ENCODE measurements at places on chromosomes 4 and X. TPM values are rescaled to one million over a fixed set of nuclear protein-coding genes. Genes with fewer than 3 reads are reported as not detected.

Gene OFD1
- total RNA-seq: 20.3 TPM

Gene VCX
- not detected for total RNA-seq

Gene CFI
- 201 TPM for total RNA-seq

Gene CLDN22
- total RNA-seq: under 0.01 TPM

GRCh38 chr4:117641519-117641918, 392.8 kb upstream of the NDST3 start:
- DNase-seq: no peak

- peak; percentile 48 for DNase-seq
These were observed 29.3 kb downstream of the CLCN3 start for GRCh38 chr4:169649545-169650226.

Gene BBS7
- total RNA-seq: 24.3 TPM

Gene MTMR8
- 0.27 TPM for total RNA-seq

Gene SOD3
- 65.3 TPM for total RNA-seq

DNA sequence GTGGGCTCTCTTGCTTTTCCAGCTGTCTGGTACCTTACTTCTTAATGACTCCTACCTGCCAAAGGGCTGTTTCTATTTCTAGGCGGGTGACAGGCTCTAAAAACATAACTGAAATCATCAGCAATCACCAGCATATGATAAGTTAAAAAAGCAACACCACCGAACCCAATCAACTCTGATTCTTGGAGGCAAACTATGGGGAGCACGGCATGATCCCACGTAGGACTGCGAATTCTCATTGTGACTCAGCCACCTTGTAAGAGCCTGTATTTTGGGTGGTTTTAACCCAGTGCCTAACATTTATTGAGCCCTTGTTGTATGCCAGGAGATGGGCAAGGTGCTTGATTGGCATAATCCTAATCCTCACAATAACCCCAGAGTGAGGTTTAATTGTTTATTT, 156.8 kb downstream of the PACRGL start:
- DNase-seq: no peak

GRCh38 chrX:124862301-124862700, 457.4 kb upstream of the TEX13C start:
- no peak for DNase-seq

Gene CLNK
- not detected for total RNA-seq

DNA sequence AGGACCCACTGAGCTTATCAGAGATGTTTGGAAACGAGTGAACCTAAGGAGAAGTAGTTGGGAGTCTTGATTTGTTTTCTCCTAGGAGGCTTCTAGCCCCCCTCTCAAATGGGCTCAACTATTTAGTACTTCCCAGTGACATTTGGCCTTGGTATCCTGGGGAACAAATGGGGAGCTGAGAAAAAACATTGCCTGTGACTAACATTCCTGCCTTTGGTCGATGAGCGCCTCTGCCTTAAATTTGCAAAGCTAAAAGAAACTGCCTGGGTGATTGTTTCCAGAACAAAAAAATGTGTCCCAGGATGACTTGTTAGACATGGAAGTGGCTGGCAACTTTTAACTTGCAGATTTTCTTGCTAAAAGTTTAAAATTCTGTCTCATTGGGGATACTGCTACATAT, 58.8 kb upstream of the IGFBP7 start:
- DNase-seq: no peak

DNA sequence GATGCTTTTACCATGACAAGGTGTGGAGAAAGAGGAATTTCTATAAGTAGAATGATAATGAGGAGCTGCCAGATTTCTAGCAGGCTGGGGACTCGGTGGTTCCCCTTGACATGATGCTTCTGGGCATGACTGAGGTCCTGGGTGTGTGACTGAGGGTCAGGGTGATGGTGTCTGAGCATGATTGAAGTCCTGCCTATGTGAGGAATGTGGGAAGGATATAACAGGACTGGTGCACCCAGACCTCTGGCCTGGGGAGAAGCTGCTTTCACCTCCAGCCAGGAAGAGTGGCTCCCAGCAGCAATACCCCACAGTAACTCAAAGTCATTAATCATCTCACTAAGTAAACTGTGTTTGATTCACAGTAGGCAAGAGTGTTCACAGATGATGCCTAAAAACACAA, 17.4 kb downstream of the SORBS2 start:
- no peak for DNase-seq

DNA sequence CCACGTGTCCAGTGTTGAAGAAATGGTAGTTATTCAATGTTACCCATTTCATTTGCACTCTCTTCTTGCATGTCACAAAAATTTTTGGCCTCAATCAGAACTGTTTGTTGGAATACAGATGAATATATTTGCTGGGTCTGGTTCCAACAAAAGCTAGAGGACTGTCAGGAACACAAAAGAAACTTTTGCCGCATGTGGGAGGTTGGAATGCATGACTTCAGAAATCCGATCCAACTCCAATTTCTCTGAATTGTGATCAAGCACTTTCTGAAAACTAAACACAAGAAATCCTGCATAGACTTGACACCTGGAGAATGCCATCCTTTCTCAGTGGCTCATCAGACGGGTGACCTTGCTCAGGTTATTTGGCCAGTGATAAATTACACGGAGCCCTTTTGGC, 15.4 kb downstream of the SETD7 start:
- peak; percentile 59 for DNase-seq

Gene SPANXB1
- not detected for total RNA-seq

Gene FAM47E
- total RNA-seq: not detected

GRCh38 chr4:111268769-111269414, 646.0 kb upstream of the PITX2 start:
- DNase-seq: peak; percentile 73

GRCh38 chr4:122787940-122788339, 38.7 kb upstream of the FGF2 start:
- peak; percentile 74 for DNase-seq

DNA sequence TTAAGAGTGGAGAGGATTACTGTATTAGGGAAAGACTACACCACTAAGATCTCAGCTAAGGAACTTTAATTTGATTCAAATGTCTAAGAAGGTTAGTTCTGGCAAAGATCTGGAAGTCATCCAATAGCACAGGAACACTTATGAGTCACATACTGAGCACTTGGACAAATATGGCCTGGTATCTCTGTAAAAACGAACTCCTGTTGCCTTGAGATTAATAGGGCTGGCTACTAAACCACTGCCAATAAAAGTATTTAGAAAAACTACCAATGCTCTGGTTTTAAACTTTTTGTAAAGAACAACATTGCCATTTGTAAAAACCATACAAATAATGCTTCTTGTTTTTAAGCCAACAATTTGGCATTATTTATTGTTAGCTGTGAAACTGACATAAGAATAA, 70.5 kb downstream of the SEC24D start:
- peak; percentile 99 for DNase-seq

GRCh38 chrX:70262952-70263567, 3.1 kb upstream of the P2RY4 start:
- DNase-seq: peak; percentile 40

GRCh38 chr4:112130906-112131305, 14.3 kb upstream of the FAM241A start:
- DNase-seq: no peak

Gene GPR143
- not detected for total RNA-seq

- no peak for DNase-seq
These were observed 160.1 kb upstream of the NDST3 start for GRCh38 chr4:117874216-117874615.

GRCh38 chrX:6021316-6022091, 207.2 kb downstream of the NLGN4X start:
- DNase-seq: no peak

- DNase-seq: no peak
These were observed 70.0 kb upstream of the STS start for GRCh38 chrX:7077241-7078230.

Gene CXCL1
- 5.2 TPM for total RNA-seq

Gene PF4V1
- not detected for total RNA-seq

DNA sequence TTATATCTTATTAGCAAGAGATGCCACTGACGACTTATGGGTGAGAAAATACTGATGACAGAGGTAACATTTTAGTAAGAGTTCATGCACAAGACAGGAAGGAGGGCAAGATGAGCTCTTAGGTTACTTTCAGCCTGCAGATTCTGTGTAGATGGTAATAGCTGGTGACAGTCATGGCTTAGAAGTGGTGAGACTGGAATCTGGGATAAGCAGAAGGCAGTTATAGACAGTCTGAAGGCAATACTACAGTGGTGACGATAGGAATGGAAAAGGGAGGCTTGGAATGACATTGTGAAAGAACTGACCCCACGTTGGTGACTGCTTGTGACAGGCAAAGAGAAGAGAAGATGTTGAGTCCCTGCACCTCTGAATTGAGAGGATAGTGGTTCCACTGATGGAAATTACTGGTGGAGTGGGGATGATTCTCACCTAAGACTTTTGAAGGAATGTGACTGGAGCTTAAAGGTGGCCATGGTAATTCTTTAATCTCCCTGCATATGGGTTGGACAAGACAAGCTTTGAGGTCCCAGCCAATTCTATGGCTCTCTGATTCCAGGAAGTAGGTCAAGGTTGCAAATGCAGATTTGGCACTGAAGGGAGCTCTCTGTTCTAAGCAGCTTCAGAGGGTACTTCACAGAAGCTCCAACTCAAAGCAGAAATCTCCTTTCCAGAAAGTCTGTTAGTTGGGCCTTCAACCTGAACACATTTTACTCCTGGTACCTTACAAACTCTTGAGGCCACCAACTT, 99.7 kb downstream of the RASL11B start:
- DNase-seq: no peak

Gene HMGN5
- 2.0 TPM for total RNA-seq

GRCh38 chrX:39827951-39828350, 269.8 kb downstream of the BCOR start:
- DNase-seq: no peak

Gene UCHL1
- total RNA-seq: 2,143 TPM

Gene WNK3
- 10.5 TPM for total RNA-seq

GRCh38 chrX:8305350-8305749, 134.3 kb upstream of the VCX2 start:
- no peak for DNase-seq

- no peak for DNase-seq
These were observed 75.6 kb downstream of the AFAP1 start for GRCh38 chr4:7863911-7864681.

GRCh38 chrX:71579136-71579989, 1.1 kb downstream of the GCNA start:
- no peak for DNase-seq

GRCh38 chrX:70030301-70030767, 19.4 kb downstream of the AWAT2 start:
- peak; percentile 64 for DNase-seq

Gene GYPE
- not detected for total RNA-seq

DNA sequence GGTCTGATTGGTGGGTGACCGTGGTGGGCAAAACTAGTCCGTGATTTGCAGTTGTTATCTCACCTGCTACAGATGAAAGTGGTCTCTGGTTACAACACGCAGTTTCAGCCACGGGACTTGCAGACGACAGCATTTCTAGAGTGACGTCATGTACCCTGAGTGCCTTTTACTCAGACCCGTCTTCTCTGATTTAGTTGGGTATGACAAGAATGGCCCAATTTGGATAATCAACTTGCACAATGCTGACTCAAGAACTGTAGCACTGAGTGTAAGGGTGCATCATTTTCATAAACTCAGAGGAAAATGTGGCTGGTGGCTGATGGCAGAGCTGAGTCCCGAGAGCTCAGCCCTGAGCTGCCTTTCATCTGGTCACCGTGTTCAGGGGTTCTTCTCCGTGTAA, 281.4 kb upstream of the FRG1 start:
- DNase-seq: no peak

Gene F8A2
- total RNA-seq: not detected

Gene CENPE
- total RNA-seq: 26.9 TPM

Gene SEPTIN6
- 7.0 TPM for total RNA-seq

GRCh38 chr4:112112590-112113170, 32.6 kb upstream of the FAM241A start:
- DNase-seq: peak; percentile 21

DNA sequence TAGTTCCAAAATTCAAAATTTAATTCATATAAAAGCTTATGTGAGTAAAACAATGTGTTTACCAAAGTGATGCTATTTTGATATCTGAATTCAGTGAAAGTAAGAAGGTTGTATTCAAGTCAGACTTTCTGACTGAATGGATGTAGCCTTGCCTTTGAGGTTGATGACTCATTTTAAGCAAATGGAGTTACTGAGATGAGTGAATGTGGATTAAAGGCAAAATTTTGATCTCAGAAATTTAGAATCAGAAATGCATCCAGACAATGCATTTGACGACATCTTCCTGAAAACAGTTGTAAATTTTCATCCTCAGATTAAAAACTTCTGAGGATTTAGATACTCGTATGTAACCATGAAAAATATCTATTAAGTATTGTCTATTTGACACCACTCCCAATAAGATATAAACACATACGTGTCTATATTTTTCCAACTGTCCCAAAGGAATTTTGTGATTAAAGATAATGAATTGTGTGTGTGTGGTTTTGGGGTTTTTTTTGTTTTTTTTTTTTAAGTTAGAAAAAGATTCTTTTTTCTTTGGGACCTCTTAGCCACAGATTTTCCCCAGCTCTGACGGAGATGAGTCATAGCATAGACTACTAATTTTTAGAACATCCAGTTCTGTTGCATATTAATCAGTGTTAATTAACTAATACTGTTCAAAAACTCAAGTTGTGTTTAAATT, 34.4 kb downstream of the NFKB1 start:
- peak; percentile 55 for DNase-seq

DNA sequence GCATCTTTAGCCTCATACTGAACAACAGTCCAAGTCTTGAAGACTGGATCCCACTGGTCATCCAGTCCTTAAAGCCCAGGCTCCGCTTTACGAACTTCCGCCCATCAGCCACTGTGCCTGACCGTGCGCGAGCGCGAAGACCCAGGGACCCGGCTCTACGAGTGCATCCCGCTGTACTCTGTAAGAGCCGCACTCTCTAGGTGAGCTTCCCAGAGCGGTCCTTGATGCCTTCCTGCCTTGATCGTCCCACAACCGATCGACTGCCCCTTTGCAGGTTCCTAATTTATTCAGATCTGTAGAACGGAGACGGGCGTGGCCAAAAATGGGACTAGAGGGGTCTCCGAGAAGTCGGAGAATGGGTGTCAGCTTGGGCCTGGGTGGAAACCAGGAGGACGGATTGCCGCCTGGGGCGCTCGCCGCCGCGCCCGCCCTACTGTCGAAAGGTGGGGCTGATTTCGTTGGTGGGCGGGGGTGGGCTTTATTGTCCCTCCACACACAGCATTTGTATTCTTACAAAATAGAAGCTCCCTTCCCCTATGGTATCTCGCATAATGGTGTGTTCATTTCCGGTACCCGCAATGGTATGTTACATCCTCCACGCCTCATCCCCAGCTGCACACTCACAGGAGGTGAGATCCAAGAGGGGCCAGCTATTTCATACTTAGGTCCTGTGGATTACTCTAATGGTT, 42.3 kb upstream of the FAM156A start:
- DNase-seq: no peak

GRCh38 chr4:172927096-172927814, 241.4 kb upstream of the GALNT7 start:
- no peak for DNase-seq

Gene MAGEB10
- not detected for total RNA-seq

DNA sequence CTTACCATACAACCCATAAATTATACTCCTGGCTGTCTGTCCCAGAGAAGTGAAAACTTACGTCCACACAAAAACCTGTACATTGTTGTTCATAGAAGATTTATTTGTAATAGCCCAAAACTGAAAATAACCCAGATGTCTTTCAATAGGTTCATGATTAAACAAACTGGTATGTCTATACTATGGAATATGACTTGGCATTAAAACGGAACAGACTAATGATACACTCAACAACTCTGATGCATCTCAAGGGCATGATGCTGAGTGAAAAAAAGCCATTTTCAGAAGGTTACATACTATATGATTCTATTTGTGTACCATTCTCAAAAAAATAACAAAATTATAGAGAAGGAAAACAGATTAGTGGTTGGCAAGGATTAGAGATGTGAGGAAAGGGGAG, 11.6 kb upstream of the MND1 start:
- peak; percentile 28 for DNase-seq

Gene TBC1D9
- 12.8 TPM for total RNA-seq
